Neural crest cell (in vitro differentiated cells): ENCODE measurements at places on chromosomes 6 and 20. TPM values are rescaled to one million over a fixed set of nuclear protein-coding genes. Genes with fewer than 3 reads are reported as not detected.

Gene ZBTB46
- total RNA-seq = 23.7 and 23.8 TPM in 2 replicates

Gene C2
- total RNA-seq = 0.35 and 1.2 TPM in 2 replicates

Gene PRPF6
- 77.4 and 81.5 TPM in 2 replicates for total RNA-seq

GRCh38 chr6:10412461-10413261 is 2.2 kb downstream of the TFAP2A start:
- DNase-seq = no peak
- no peak overlapping the region for H3K27ac ChIP-seq
- H3K27me3 ChIP-seq = peaks cover 95% of the 10 kb centered on the region
- peaks cover 56% of the 10 kb centered on the region for H3K4me1 ChIP-seq
